ENCODE measurements at places on chromosomes 16 and 17.

- no peak for DNase-seq
These were observed 10.5 kb downstream of the VASN start for GRCh38 chr16:4381935-4382794.

GRCh38 chr16:69217433-69217832, 30.5 kb downstream of the SNTB2 start:
- no peak for DNase-seq

DNA sequence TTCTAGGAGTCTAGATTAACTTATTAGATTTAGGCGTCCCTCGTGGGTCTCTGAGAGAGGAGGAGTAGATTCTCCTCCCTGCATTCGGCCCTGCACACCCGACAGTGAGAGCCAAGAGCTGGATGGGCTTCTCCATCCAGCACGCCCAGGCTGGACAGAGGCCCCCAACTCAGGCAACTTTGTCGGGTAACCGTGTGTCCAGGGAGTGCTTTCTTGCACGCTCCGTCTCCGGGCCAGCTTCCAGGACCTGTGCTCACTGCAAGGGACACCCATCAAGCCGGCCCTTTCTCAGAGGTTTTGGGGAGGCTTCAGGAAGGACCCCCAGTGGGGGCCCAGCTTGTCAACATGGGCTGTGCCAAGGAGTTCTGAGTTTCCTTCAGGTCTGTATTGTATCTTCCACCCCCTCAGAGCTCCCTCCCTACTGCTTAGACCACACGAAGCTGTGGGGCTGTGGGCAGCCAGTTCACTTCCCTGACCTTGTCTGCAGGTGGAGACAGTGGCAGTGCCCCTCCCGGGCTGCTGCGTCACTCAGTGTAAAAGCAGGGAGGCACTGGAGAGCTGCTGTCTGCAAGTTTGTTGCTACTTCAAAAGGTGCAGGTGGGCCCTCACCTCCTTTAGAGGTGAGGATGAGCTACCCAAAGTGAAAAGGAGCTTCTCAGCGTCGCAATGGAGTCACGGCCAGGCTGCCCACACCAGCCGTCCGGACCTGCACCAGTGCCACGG, 24.0 kb upstream of the C16orf78 start:
- no peak for DNase-seq

GRCh38 chr16:10300905-10301304, 85.0 kb upstream of the ATF7IP2 start:
- DNase-seq, result no peak

- DNase-seq, result no peak
These were observed 23.6 kb upstream of the ATF7IP2 start for GRCh38 chr16:10362077-10362863.

DNA sequence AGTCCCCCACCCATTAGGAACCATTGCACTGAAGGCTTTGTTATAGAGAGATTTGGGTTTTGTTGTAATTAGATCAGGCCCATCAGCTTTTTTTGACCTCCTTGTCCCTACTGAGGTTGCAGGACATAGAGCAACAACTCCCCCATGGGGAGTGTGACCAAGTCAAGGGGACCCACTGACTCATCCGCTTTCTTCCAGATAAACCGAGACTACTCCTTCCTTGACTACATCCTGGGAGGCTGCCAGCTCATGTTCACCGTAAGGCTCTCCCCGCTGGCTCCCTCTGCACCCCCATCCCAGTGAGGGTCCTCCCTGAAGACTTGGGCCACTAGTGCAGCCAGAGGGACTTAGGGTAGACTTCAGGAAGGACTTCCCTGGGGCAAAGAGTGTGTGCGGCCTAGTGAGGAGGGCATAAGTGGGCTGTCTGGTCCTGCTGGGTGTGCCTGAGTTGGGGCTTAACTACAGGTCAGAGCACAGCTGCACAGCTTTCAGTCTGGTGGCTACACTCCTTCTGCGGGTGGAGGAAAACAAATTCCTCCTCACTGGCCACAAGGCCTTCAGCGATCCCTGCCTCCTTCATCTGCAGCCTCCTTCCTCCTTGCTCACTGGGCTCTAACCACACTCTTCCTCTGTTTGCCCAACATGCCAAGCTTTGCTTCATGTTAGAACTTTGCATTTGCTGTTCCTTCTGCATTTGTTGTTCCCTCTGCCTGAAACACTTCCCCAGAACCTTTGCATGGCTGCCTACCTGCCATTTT, 31.0 kb downstream of the CPNE2 start:
- DNase-seq, result no peak

DNA sequence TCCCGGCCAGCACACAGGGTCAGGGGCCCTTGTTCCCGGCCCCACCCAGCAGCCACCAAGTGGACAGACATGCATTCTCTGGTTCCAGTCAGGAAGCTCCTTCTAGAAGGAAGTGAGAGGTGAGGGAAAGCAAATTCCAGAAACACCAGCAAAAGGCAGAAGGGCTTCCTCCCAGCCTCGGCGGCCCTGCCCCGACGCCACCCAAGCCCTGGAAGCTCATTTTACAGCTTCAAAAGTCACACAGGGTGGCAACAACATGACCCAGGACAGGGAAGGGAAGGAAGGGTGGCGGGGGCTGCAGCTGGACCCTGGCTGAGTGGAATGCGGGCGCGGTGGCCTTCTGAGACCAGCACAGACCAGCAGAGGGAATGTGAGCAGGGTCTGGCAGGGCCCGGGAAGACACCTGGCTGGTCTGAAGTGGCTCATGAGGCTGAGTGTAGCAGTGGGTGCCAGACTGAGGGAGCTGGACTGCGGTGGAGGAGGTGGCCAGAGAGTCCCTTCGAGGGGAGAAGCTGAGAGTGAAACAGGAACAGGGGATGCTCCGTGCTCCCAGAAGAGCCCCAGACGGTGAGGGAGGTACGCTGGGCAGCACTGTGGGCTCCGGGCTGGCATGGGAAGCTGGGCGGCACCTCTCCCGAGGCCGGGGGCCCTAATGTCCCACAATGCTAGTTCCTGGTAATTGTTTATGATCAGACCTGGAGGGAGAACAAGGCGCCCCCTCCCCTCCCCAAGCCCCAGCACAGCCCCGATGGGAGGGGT, 1.9 kb upstream of the UNC13D start:
- DNase-seq, result no peak

GRCh38 chr17:56934280-56934679, 20.4 kb upstream of the TRIM25 start:
- DNase-seq, result no peak

GRCh38 chr16:72985995-72986394, 61.9 kb downstream of the ZFHX3 start:
- DNase-seq, result no peak

- DNase-seq, result no peak
These were observed 31.9 kb downstream of the POLR2A start for GRCh38 chr17:7515911-7516610.

DNA sequence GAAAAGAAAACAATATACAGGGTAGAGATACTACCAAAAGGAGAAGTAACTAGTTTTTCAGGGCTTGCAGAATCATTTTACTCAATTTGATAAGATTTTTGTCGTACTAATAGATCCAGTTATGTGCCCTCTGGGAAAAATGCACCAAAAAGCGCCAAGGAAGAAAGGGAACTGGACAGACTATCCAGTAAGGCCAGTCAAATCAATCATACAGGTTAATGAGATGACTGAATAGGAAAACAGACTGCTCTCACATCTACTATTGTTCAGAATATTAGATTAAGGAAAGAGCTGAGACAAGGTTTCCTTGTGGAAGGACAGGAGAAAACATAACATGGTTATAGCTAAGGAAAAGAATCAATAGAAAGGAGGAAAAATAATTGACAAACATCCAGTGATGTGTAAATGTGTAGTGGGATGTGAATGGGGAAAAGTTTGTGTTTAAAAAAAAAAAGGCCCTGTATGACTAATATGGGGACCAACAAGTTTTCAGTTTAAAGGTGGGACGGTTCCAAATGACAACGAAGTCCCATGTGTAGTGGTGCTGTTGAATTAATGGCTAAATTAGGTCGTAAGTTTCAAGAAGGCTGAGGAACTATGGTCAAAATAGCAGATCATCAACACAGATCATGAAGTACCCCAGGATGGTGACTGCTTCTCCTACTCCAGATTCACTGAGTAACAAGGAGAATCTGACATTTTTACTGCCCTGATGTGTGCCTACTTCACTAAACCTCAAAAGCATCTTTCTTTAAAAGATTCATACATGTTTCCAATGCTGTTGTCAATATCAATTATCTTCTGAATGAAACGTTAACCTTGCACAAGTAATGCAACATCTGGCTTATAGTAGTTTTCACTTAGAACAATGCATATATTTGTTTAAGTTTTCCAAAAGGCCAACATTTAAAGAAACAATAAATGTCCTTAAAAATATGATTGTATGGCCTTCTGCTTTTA, 40.7 kb downstream of the BRIP1 start:
- DNase-seq, result no peak

GRCh38 chr16:73813527-73813926, 483.1 kb upstream of the PSMD7 start:
- DNase-seq, result no peak

DNA sequence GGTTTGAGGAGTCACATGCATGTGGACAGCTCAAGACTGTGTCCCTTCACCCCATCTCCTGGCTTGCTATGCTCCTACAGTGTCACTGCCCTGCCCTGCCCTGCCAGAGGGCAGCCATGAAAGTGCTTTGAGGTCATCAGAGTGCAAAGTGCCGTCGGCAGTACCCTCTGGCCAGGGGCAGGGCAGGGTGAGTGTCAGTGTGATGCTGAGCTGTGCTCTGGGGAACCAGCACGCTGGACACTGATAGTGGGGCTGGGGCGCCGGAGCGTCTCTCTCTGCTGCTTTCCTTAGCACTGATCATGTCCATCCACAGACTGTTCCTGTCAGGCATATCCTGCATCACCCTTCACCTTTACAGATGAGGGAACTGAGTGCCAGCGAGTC, 1.6 kb upstream of the SPATA32 start:
- no peak for DNase-seq

- DNase-seq, result no peak
These were observed 124.0 kb downstream of the HIC1 start for GRCh38 chr17:2178798-2179501.

GRCh38 chr17:61488878-61489718, 36.9 kb downstream of the TBX4 start:
- DNase-seq, result no peak

DNA sequence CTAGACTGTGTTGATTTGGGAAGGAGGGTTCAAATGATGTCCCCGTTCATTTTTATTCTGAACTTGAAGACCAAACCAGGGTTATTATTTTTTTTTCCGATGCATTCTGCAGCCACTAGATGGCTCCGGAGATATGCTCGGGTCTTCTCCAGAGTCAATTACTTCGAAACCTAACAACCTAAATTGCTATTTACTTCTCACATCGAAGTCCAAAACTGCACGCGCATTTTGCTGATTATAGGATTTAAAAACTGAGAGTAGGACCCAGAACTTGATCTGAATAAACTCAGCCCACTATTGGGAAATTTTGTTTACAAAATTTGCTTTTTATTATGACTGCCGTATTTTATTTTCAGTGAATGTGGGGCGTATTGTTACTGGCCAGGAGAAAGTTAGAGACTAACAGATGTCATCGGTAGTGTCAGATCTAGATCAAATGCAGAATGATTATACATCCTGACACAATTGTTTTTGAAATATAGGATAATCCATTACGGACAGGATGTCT, 263.8 kb downstream of the HS3ST3A1 start:
- DNase-seq, result no peak

- no peak for DNase-seq
These were observed 191.9 kb downstream of the MRTFB start for GRCh38 chr16:14263011-14263410.

GRCh38 chr16:984121-984694, 2.6 kb downstream of the SOX8 start:
- DNase-seq, result no peak

GRCh38 chr16:24189941-24190340, 66.2 kb upstream of the CACNG3 start:
- DNase-seq, result no peak

DNA sequence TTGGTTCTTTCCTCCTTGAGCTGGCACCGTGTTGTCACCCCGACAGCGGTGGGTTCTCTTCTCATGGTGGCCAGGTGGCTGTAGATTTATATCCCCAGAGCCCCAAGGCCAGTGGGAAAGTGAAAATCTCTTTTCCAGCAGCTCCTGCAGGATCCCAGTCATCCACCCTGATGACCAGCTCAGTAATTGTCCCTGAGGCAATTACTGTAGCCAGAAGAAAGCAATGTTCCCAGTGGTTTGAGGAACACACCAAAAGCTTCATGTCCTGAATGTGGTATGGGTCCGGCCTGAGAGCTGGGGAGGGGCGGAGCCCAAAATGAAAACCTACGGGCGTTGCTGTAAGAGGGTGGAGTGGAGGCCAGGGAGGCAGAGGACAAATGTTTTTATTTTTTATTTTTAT, 69.0 kb downstream of the WSB1 start:
- no peak for DNase-seq

- peak; percentile 89 for DNase-seq
These were observed 3.6 kb upstream of the HS3ST3B1 start for GRCh38 chr17:14297161-14297851.

GRCh38 chr17:29568331-29569244, at the start of gene TP53I13:
TP53I13 (plus strand) TSS chr17:29568701; CDS start chr17:29568759, 58 bp downstream.
- DNase-seq, result peak; percentile 98

GRCh38 chr17:62062302-62062701, 2.8 kb downstream of the MED13 start:
- no peak for DNase-seq

DNA sequence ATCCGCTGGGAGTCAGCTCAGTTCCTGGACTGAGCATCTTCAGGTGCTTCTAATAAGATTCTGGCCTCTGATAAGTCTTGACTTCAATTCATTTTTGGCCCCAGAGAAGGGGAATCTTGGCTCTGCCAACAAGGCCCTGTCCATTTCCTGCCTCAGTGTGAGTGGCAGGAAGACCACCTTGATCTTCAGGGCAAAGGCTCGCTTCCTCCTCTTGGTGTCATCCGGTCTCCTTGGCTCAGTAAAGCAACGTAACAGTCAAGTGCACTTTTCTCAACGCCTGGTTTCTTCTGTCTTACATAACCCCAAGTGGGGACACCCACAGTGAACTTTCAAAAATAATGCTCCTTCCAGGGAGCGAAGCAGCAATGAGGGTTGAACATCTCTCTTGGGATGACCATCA, 169.8 kb downstream of the PRKCB start:
- DNase-seq, result no peak

DNA sequence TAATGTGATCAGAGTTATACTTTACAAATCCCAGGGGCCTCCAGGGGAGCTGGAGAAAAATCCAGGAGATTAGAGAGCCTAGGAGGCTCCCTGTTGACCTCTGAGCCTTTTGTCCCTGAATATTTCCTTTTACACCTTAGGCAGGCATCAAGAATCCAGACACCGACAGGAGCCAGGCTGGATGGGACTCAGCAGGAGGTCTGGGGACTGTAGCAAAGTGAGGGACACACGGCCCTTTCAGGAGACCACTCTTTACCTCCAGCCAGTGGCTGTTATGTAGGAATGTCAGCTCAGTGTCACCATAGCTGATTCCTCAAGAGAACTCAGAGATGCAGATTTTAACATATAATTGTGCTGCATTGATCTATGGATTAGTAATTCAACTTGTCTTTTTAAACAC, 198.4 kb downstream of the SHISA9 start:
- DNase-seq, result peak; percentile 13
